Vagina (tissue), 2 donors: ENCODE measurements at places on chromosomes 7 and 10. TPM values are rescaled to one million over a fixed set of nuclear protein-coding genes. Genes with fewer than 3 reads are reported as not detected.

CCDC7 gene
- 22.8 TPM for total RNA-seq

RARRES2 gene
- 305 TPM for total RNA-seq

MSMB gene
- total RNA-seq: not detected

DGKI gene
- total RNA-seq: 1.2 TPM

KIF5B gene
- 74.2 TPM for total RNA-seq

ATRNL1 gene
- 15.5 TPM for total RNA-seq

HOXA6 gene
- total RNA-seq: 1.7 TPM

AKR1D1 gene
- total RNA-seq: not detected

ADARB2 gene
- 3.4 TPM for total RNA-seq

RBP3 gene
- total RNA-seq: not detected

FBXL15 gene
- total RNA-seq: 27.7 TPM

OR6B1 gene
- total RNA-seq: not detected

THSD7A gene
- 9.3 TPM for total RNA-seq

NEURL1 gene
- total RNA-seq: 4.2 TPM

DHX32 gene
- total RNA-seq: 30.2 TPM

VWA2 gene
- 2.9 TPM for total RNA-seq

CYP2E1 gene
- 2.9 TPM for total RNA-seq

PCGF6 gene
- total RNA-seq: 8.3 TPM

CYP3A4 gene
- total RNA-seq: not detected

ECHDC3 gene
- total RNA-seq: 44.2 TPM

TBC1D12 gene
- total RNA-seq: 14.7 TPM

FRMPD2 gene
- total RNA-seq: not detected

THAP5 gene
- 14.5 TPM for total RNA-seq

PNLIPRP2 gene
- not detected for total RNA-seq

MYO1G gene
- total RNA-seq: 5.2 TPM

ELFN1 gene
- total RNA-seq: 2.2 TPM

RAB19 gene
- not detected for total RNA-seq

EIF5AL1 gene
- not detected for total RNA-seq

FAM20C gene
- total RNA-seq: 22.1 TPM

GIMAP5 gene
- total RNA-seq: 24.1 TPM

SKIDA1 gene
- 2.7 TPM for total RNA-seq

EPHA1 gene
- total RNA-seq: 51.3 TPM

ELAPOR2 gene
- total RNA-seq: 5.6 TPM

GRID2IP gene
- not detected for total RNA-seq

GRM3 gene
- total RNA-seq: not detected

FANK1 gene
- 6.6 TPM for total RNA-seq

LRMDA gene
- total RNA-seq: 22.6 TPM

TAC1 gene
- 7.1 TPM for total RNA-seq

CHN2 gene
- 11.0 TPM for total RNA-seq

SPDYE1 gene
- total RNA-seq: not detected
